ENCODE measurements at places on chromosomes 7 and 10.

GRCh38 chr7:141617280-141617679 lies 66.1 kb downstream of the AGK start:
- no peaks in the 10 kb centered on the region for H3K4me1 ChIP-seq
- H3K4me3 ChIP-seq: no peak overlapping the region
- no peaks in the 10 kb centered on the region for H3K27me3 ChIP-seq

DNA sequence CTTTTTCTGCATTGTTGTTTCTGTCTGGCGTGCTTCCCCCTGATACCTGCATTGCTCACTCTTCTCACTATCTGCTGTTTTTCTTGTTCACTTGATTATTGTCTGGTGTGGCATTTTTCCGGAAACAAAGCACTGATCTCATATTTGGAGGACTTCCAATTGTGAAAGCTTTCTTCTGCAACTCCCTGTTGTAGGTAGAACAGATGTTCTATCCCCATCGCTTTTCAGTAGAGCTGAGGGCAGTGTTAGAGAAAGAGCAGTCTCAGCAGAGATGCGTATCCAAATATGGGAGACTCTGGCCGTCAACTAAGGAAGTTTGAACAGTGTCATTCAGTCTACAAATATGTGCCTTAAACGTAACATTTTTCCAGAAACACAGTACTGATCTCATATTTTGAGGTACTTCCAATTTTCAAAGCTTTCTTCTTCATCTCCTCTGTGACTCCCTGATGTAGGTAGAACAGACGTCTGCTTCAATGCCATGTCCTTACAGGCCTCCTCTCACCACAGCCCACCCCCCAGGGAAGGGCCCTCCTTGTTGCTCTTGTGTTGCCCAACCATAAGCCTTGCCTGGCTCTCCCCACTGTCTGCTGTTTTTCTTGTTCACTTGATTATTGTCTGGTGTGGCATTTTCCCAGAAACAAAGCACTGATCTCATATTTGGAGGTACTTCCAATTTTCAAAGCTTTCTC lies 27.1 kb upstream of the GJD4 start:
- peaks cover 14% of the 10 kb centered on the region for H3K36me3 ChIP-seq
- H3K27me3 ChIP-seq: no peaks in the 10 kb centered on the region
- no peak overlapping the region for H3K27ac ChIP-seq
- H3K4me3 ChIP-seq: no peak overlapping the region
- H3K4me1 ChIP-seq: no peaks in the 10 kb centered on the region

- no peaks in the 10 kb centered on the region for H3K36me3 ChIP-seq
- no peak overlapping the region for H3K4me3 ChIP-seq
- H3K27me3 ChIP-seq: no peaks in the 10 kb centered on the region
- peaks cover 13% of the 10 kb centered on the region for H3K4me1 ChIP-seq
Measured at GRCh38 chr10:121772406-121772805, 155.4 kb downstream of the ATE1 start.

DNA sequence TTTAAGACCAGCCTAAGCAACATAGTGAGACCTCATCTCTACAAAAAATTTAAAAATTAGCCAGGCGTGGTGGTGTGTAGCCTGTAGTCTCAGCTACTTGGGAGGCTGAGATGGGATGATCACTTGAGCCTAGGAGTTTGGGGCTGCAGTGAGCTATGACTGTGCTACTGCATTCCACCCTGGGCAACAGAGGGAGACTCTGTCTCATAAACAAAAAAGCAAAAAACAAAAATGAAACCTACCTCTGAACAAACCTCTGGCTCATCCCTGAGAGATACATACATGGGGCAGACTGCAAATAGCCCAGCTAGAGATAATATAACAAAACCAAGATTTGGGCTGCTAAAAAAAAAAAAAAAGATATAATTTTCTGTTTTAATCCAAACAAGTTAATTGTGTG lies 19.5 kb downstream of the C10orf67 start:
- H3K4me1 ChIP-seq: no peaks in the 10 kb centered on the region
- no peak for DNase-seq
- H3K36me3 ChIP-seq: no peaks in the 10 kb centered on the region
- no peak overlapping the region for H3K4me3 ChIP-seq

DNA sequence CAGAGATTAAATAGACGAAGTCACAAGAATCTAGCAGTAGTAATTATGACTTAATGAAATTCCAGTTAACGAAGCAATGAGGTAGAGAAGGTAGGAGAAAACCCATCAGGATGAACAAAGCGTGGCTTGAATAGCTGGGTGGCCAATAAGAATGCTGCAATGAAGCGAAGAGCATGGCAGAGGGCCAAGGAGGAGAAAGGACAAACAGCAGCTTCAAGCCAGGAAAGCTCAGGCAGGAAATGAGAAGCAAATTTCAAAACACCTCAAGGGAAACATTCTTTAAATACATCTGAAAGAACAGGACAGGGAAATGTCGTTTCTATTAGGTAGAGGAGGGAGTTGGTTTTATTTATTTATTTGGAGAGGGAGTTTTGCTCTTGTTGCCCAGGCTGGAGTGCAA lies 122.5 kb downstream of the KIAA1217 start:
- no peaks in the 10 kb centered on the region for H3K36me3 ChIP-seq
- no peaks in the 10 kb centered on the region for H3K27me3 ChIP-seq
- H3K4me1 ChIP-seq: peaks cover 14% of the 10 kb centered on the region
- DNase-seq: peak; percentile 82
- H3K27ac ChIP-seq: no peak overlapping the region

DNA sequence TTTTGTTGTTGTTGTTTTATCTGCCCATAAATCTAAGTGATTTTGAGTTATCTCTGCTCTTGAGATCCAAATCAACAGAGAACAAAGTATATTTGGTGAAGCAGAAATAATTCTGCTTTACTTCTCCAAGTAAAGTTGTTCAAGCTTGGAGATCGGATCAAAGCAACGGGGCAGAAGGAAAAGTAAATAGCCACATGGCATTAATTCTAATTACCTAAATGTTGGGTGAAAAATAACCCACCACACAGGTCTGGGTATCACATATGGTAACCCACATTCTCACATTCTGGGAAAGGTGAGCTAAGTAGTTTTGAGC lies 3.1 kb downstream of the NRP1 start:
- H3K36me3 ChIP-seq: peaks cover 13% of the 10 kb centered on the region
- peaks cover 15% of the 10 kb centered on the region for H3K27me3 ChIP-seq
- H3K4me1 ChIP-seq: peaks cover 25% of the 10 kb centered on the region
- H3K27ac ChIP-seq: peak overlapping the region; percentile 93
- no peak for DNase-seq

DNA sequence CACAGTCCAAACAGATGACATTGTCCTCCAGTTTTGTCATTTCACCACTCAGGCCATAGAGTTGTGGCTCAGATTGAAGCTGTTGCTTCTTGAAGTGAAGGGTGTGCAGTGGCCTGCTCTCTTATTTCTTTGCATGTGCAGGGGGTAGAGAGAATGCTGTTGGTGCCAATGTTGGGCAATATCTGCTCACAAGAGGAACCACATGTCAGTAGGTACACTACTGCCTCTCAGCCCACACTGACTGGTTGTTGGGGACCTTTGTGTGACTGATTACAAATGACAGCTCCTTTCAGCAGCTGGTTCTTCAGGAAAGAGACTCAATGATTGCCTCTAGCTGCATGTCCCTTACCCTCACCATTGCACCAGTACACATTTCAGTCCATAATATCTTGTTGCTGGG lies 21.9 kb upstream of the SFTPA1 start:
- no peak for DNase-seq
- no peaks in the 10 kb centered on the region for H3K4me1 ChIP-seq
- H3K36me3 ChIP-seq: no peaks in the 10 kb centered on the region
- H3K27ac ChIP-seq: no peak overlapping the region
- no peak overlapping the region for H3K4me3 ChIP-seq
- H3K27me3 ChIP-seq: no peaks in the 10 kb centered on the region

GRCh38 chr10:114340816-114341215 lies 63.5 kb downstream of the AFAP1L2 start:
- H3K27ac ChIP-seq: no peak overlapping the region
- DNase-seq: no peak
- no peak overlapping the region for H3K4me3 ChIP-seq

DNA sequence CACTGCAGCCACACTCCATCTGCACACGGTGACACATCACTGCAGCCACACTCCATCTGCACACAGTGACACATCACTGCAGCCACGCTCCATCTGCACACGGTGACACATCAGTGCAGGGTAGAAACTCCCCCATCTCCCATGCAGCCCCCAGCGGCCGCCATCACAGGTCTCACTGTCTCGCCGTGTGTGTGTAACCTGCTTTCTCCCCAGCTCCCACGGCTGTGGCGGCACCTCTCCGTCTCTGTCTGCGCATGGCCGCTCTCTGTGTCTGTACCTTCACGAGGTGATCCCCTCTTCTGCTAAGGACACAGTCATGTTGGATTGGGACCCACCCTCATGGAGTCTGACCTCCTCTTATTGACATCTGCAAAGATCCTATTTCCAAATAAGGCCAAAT lies 527.4 kb downstream of the PTPRN2 start:
- no peaks in the 10 kb centered on the region for H3K36me3 ChIP-seq
- no peak for DNase-seq
- no peak overlapping the region for H3K4me3 ChIP-seq
- H3K4me1 ChIP-seq: no peaks in the 10 kb centered on the region
- H3K27ac ChIP-seq: no peak overlapping the region
- H3K27me3 ChIP-seq: no peaks in the 10 kb centered on the region

GRCh38 chr7:155831807-155832524 lies 19.7 kb upstream of the SHH start:
- no peak for DNase-seq
- no peaks in the 10 kb centered on the region for H3K4me1 ChIP-seq
- no peaks in the 10 kb centered on the region for H3K27me3 ChIP-seq
- H3K4me3 ChIP-seq: no peak overlapping the region
- H3K36me3 ChIP-seq: no peaks in the 10 kb centered on the region

DNA sequence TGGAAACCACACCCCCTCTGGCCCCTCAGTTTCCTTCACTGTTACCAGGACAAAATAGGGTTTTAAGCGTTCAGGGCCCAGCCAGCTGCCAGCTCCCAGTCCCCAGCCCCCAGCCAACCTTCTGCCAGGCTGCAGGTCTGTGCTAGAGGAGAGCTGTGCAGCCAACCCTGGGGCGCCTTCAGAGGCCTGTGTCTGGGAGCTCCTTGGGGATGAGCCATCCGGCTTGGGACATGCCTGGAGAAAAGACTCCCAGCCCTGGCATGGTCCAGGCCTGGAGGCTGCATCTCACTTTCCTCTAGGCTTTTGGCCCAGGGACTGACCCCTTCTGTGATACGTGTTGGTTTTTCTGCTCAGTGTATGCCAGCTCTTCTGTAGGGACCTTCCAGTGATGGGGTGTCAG lies 487.6 kb upstream of the MGMT start:
- H3K36me3 ChIP-seq: no peaks in the 10 kb centered on the region
- DNase-seq: no peak
- no peak overlapping the region for H3K4me3 ChIP-seq
- H3K27me3 ChIP-seq: no peaks in the 10 kb centered on the region
- no peak overlapping the region for H3K27ac ChIP-seq

DNA sequence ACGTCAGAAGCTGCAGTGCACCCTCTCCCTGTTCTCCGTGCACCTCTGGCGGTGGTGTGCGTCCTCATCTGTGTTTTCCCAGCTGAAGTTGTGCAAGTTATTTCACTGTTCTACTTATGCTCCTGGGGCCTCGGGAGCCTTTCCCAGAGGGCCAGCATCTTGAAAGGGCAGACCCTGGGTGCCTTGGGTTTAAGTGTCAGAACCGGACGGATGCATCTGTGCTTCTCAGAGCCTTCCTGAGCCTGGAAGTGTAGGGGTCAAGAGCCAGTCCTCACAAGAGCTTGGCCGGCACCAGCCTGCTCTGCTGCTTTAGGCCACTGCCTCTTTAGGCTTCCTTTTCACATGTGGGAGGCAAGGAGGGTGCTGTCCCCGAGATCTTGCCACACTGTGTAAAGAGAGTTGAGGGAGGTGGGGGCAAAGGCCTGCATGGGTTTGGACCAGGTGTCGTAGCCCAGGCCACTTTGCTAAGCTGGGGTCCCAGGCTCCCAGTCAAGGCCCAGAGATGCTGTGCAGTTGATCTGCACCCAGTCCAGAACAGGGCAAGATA lies 128.9 kb upstream of the NPS start:
- no peak for DNase-seq
- no peaks in the 10 kb centered on the region for H3K27me3 ChIP-seq
- peaks cover 75% of the 10 kb centered on the region for H3K36me3 ChIP-seq
- no peak overlapping the region for H3K27ac ChIP-seq

- H3K27ac ChIP-seq: no peak overlapping the region
- H3K27me3 ChIP-seq: peaks cover 9% of the 10 kb centered on the region
- no peak for DNase-seq
- H3K4me1 ChIP-seq: peaks cover 49% of the 10 kb centered on the region
- H3K36me3 ChIP-seq: no peaks in the 10 kb centered on the region
Measured at GRCh38 chr10:12355384-12355783, 6.0 kb downstream of the CAMK1D start.

- H3K27ac ChIP-seq: no peak overlapping the region
- no peak overlapping the region for H3K4me3 ChIP-seq
Measured at GRCh38 chr10:19705250-19705649, 111.0 kb upstream of the PLXDC2 start.

DNA sequence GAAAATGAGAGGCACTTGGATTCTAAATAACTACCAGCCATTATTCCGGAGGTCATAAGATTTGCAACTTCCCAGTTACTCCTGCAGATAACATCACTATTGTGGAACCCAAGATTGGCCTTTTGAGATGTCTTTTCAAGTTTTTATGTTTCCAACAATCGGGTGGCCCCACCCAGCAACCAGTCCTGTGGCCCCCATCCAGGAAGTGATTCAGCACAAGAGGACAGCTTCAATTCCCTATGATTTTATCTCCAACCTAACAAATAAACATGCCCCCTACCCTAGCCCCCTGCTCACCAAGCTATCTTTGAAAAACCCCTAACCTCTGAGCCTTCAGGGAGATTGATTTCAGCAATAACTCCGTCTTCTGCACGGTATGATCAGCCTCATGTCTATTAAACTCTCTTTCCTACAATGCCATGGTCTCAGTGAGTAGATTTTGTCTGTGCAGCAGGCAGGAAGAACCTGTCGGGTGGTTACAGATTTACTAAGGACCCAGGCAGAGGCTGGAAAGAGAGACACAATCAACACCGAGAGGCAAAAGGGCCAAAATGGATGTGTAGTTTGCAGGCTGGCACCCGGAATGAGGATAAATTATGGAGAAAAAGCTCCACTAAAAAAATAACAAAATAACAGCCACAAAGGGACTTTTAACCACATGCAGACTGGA lies 83.9 kb upstream of the UNC5B start:
- H3K36me3 ChIP-seq: no peaks in the 10 kb centered on the region
- H3K27ac ChIP-seq: no peak overlapping the region
- H3K27me3 ChIP-seq: peaks cover 10% of the 10 kb centered on the region
- no peak overlapping the region for H3K4me3 ChIP-seq
- no peak for DNase-seq
- H3K4me1 ChIP-seq: no peaks in the 10 kb centered on the region
